ENCODE measurements at places on chromosomes 5 and 9. TPM values are rescaled to one million over a fixed set of nuclear protein-coding genes. Genes with fewer than 3 reads are reported as not detected.

Gene LHX6
- total RNA-seq: 1.9 TPM

Gene OTULIN
- total RNA-seq: 28.4 TPM

Gene SPINK4
- total RNA-seq: not detected

Gene BARX1
- total RNA-seq: not detected

Gene PCDHA1
- not detected for total RNA-seq

Gene DOCK2
- 1.3 TPM for total RNA-seq

Gene FAM221B
- total RNA-seq: not detected

Gene SMIM32
- total RNA-seq: not detected

Gene OCLN
- 2.8 TPM for total RNA-seq

Gene UBE2B
- total RNA-seq: 25.9 TPM

Gene ROPN1L
- 0.08 TPM for total RNA-seq

Gene PCDHA6
- total RNA-seq: 0.16 TPM

Gene OR1Q1
- not detected for total RNA-seq

Gene FOXD1
- 6.6 TPM for total RNA-seq

Gene PDGFRB
- total RNA-seq: 3.3 TPM

Gene SHC3
- 0.04 TPM for total RNA-seq

Gene MORN5
- total RNA-seq: not detected

Gene IL17B
- not detected for total RNA-seq

Gene PNPLA7
- total RNA-seq: 0.11 TPM

Gene MARCOL
- total RNA-seq: not detected

Gene FBXL7
- total RNA-seq: 1.0 TPM

Gene WNK2
- not detected for total RNA-seq

Gene SLC4A9
- total RNA-seq: not detected

Gene ANKRD18B
- total RNA-seq: 1.8 TPM
